ENCODE measurements at places on chromosomes 3 and 15.

DNA sequence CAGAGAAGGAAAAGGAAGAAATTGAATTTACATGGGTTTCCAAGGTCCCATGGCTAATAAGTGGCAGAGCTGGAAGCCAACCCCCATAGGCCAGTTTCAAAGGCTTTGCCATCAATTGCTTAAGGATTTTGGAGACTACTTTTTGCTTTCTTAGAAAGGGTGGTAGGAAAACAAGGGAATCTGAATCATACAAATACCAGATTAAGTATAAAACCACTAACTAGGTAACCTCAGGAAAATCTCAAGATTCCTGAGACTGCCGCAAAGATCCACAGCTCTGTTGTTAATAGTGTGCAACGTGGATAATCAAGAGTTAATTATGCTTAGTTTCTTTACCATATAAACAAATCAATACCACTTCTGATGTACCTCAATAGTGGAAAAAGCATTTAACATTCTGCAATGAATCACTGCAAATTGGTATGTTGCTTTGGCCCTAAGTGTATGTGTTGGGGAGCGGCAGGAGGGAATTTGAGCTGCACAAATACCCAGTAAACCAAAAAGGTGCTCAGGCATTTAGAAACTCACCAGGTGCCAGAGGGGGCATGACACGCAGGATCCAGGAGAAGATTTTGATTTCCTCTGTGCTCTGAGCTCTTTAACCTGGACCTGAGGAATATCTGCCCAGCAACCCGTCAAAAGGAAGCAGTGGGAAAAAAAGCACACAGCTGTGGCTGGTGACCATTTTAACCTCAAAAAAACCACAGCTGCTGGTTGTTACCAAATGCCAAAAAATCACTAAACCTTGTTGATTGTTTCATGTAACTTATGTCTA lies 22.0 kb downstream of the AADAC start:
- no peak for DNase-seq

DNA sequence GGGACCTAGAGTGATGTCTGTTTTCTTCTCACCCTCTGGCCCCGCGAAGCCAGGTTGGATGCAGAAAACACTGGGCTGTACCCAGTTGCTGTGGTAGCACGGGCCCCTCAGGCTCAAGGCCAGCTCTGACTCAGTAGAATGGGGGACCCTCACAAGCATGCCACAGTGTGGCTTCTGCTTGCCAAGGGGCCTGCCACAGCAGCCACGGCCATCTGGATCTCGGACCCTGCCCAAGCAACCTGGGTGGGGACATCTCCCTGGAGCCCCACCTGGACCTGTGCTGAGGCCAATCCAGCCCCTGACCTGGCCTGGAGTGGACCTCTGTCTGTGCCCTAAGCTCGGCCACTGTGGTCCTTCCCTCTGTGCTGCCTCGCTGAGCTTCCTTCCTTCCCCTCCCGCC lies 59.0 kb downstream of the MGLL start:
- no peak for DNase-seq

DNA sequence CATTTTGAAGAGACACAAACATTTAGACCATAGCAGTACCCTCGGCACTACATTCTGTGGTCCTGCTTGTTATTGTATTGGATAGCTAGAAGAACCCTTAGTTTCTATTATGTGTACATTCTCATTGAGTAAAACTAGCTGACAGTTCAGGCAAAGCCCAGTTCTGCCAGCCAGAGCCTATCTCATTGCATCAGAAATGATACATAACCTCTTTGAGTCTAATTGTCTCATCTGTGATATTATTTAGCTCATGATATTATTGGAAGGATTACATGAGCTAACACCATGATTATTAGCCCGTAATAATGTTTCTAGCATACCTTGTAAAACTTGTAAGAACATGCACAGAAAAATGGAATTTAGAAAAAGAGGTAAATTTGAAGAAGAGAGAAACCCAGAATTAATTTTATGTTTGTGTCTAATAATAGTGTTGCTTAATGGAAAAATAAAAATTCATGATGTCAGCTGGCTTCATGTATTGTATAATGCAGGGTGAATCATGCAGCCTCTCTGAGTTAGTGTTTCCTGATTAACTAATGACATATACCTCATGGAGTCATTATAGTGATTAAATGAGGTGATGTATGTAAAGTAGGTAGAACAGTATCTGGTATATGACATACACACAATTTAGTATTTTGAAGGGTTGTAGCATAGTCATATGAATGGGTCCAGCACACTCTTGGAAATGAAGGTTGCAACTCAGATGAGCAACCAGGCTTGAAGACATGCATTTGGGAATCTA lies 339.4 kb upstream of the GRM7 start:
- DNase-seq = no peak

- DNase-seq = no peak
Measured at GRCh38 chr3:71194785-71195184, 388.7 kb downstream of the FOXP1 start.

- no peak for DNase-seq
Measured at GRCh38 chr15:66927201-66928077, 138.0 kb upstream of the SMAD3 start.

DNA sequence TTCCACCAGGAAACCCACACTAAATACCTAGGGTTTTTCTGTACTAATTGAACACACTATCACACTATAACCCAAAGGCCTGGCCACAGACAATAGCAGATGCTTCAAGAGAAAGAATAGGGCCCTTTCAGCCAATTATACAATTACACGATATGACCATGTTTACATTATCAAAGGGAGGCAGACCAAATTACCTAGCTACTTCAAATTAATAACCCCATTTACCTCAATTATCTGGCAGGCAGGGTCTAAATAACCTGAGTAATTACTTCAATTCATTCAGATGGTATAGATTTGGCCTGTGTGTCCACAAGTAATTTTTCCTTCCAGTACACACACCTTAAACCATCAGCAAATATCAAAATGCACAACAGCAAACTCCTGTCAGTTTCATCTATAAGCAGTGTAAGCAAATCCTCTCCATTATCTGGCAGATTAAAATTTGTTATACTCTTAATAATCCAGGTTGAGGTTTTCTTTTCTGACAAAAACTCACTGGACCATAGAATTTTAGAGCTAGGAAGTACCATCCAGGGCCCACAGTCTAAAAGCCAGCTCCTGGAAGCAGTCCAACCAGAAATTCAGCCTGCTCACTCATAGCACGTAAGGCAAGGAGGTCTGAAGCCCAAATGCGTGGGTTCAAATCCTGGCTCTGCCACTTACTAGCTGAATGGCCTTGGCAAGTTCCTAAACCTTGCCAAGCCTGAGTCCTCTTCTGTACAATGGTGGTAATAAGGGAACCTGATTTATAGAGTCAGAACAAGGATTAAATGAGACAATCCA lies 51.8 kb downstream of the RFTN1 start:
- no peak for DNase-seq

DNA sequence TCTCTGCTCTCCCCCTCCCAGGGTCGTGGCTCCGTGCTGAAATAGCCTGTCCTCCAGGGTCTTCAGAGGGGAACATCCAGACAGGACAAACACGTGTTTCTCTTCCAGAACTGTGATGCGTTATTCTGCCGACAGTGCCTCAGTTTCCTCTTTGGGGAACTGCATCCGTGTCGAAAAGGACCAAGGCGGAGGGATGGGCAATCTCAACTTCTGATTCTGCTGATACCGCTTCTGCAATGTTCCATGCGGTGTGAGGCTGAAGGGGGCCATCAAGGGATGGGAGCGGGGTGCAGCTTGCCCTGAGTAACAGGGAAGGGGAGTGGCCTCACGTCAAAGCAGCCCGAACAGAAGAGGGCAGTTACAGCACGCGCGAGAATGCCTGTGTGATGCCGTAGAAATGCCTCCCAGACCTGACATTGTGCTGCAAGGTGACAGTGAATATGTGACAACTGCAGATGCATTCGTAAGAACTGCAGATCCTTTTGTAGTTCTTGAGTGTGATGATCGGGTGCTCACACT lies 275.7 kb downstream of the SHQ1 start:
- no peak for DNase-seq

DNA sequence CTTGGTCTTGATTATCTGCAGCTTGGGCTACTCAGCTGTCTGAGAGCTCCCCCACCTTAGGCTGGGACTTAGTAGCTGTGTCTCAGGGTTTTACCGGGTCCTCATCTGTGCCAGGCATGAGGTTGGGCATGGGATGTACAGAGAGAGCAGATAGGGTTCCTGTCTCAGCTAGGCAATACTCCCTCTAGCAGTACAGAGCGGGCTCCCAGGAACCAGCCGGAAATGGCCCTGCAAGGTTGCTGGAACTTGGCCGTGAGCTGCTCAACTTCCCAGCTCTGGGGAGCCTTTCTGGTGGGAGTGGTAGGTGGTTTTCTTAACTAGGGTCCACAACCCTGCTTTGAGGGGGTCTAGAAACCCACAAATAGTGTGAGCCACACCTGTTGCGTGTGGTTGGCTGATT lies 58.3 kb downstream of the ATP2B2 start:
- DNase-seq = no peak

Measured in activated naive CD4-positive, alpha-beta T cell treated with anti-CD3 and anti-CD28 coated beads for 36 hours (primary cell).